SHP77 (cell line): ENCODE measurements at places on chromosomes 12 and 14.

GRCh38 chr12:91361864-91362263 is 179.2 kb upstream of the DCN start:
- peak; percentile 19 for DNase-seq

GRCh38 chr14:101595887-101596721 is 34.8 kb downstream of the DIO3 start:
- DNase-seq = no peak

DNA sequence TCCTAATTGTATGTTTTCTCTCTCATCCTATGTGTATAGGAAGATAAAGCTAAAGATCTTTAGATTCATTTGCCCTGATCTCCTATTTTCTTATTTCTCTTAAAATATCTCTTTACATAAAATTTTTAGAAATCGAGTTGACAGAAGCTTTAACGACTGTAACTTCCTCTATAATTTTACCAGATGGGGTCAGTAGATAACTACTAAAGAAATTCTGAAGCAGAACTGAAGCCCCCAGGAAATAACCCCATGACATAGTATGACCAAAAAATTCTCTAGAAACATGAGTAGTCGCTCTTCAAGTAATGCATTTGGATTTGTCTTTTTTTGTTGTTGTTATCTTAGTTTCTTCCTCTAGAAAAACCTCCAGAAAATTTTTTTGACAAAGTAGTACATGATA is 288.0 kb downstream of the ERC1 start:
- DNase-seq = no peak

GRCh38 chr12:109729801-109730200 is 16.2 kb downstream of the FAM222A start:
- DNase-seq = no peak

- DNase-seq = peak; percentile 67
Measured at GRCh38 chr12:116366456-116366776, 88.9 kb upstream of the MED13L start.

GRCh38 chr14:102902086-102902485 is 20.4 kb upstream of the AMN start:
- DNase-seq = no peak

GRCh38 chr12:40342010-40342409 is 117.2 kb downstream of the LRRK2 start:
- DNase-seq = no peak

GRCh38 chr12:50004696-50005095 is 20.6 kb downstream of the RACGAP1 start:
- DNase-seq = no peak
